NCI-H460 (cell line): ENCODE measurements at places on chromosomes 6 and 20. TPM values are rescaled to one million over a fixed set of nuclear protein-coding genes. Genes with fewer than 3 reads are reported as not detected.

IL22RA2 gene
- total RNA-seq, result not detected in 2 replicates

ELOVL4 gene
- 16.9 and 17.6 TPM in 2 replicates for total RNA-seq

PRKN gene
- 14.9 and 20.4 TPM in 2 replicates for total RNA-seq

FBXO30 gene
- 10.4 and 13.7 TPM in 2 replicates for total RNA-seq

CFB gene
- total RNA-seq, result not detected in 2 replicates

OPN5 gene
- total RNA-seq, result not detected in 2 replicates

TNNC2 gene
- total RNA-seq, result 0.15 TPM in 1 of 2 replicates, not detected in the other

SEL1L2 gene
- not detected in 2 replicates for total RNA-seq

KCNQ2 gene
- 0.17 TPM in 1 of 2 replicates, not detected in the other for total RNA-seq
